Activated CD4-positive, alpha-beta T cell treated with anti-CD3 and anti-CD28 coated beads, Interleukin-2, amount 10 ng/mL, durations not matched to agents 7 days and 5 days (primary cell): ENCODE measurements at places on chromosomes 12 and 14.

- peak; percentile 91 for DNase-seq
Observed at GRCh38 chr12:57740656-57741412, 2.3 kb upstream of the AGAP2 start.

GRCh38 chr12:2453761-2454090 lies 341.0 kb upstream of the FKBP4 start:
- no peak for DNase-seq

- DNase-seq, result no peak
Observed at GRCh38 chr14:77206261-77206824, 24.7 kb downstream of the TMEM63C start.

DNA sequence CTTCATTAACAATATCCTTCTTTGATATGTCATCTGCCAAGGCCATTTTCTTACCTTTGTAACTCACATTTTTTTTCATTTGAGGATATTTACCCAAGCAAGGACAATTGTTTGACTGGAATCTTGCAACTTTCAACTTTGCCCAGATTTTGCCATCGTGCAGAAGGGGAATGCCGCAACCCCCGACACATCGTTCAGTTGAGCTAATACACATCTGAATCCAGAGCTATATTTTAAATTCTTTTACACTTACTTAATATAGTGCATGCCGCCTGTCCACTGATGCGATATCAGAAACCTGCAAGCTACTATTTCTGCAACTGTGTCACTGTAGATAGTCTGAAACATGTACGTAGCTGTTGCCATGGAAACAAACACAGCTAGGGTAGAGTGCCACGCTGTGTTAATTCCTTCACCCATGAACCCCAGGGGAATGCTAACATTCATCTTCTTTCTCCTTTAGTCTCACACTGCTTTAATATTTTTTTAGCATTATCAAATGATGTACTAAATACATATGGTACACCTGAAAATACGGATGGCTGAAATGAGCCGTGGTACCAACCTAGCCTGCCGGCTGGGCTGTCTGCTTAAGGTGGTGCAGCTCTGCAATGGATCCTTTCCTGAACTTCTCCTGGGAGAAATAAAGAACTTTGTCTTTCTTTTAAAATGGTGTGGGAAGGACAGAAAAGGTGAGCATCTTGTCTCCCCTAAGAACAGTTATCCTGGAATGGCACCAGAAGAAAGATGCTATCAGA lies 77.0 kb upstream of the FOXN3 start:
- DNase-seq, result no peak

DNA sequence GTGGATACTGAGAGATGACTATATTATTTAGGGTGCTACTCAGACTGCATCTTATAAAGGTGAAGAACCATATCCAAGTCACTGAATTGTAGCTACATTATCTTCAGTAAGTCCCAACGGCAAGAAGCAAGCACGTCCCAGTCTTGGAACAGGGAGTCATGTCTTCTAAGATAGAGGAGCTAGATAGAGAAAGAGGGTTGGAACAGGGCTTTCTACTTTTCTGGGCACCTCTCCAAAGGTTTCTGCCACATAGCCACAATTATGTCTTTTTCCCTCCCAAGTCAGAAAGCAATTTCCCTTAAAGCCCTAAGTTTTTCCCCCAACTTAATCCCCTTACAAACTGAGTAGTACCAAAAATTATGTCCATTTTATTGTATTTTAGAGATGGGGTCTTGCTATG lies 22.4 kb downstream of the MAPK1IP1L start:
- DNase-seq, result no peak
